Lung (tissue), 17 donors: ENCODE measurements at places on chromosomes 2 and 18. TPM values are rescaled to one million over a fixed set of nuclear protein-coding genes. Genes with fewer than 3 reads are reported as not detected.

DNA sequence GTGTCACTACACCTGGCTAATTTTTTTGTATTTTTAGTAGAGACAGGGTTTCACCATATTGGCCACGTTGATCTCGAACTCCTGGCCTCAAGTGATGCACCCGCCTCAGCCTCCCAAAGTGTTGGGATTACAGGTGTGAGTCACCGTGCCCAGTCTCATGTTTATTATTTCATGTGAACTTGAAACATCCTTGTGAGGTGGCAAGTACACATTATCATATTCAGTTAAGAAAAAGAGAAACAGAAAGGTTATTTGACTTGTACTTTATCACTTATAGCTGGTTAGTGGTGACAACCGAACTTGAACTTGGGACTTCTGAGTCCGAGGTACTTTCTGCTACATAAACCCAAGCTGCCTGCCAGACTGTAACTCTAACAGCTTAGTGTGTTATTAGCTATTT lies 24.4 kb downstream of the ABHD3 start:
- H3K27ac ChIP-seq = no peak overlapping the region
- no peaks in the 10 kb centered on the region for H3K27me3 ChIP-seq
- no peak overlapping the region for H3K4me3 ChIP-seq
- no peak for DNase-seq

GRCh38 chr2:41913311-41913710 lies 134.5 kb upstream of the PKDCC start:
- no peaks in the 10 kb centered on the region for H3K4me1 ChIP-seq
- peak; percentile 63 for DNase-seq
- H3K27ac ChIP-seq = no peak overlapping the region
- no peaks in the 10 kb centered on the region for H3K36me3 ChIP-seq

The DSG4 gene
- total RNA-seq = not detected

The IGFBP2 gene
- 75.9 TPM for total RNA-seq

DNA sequence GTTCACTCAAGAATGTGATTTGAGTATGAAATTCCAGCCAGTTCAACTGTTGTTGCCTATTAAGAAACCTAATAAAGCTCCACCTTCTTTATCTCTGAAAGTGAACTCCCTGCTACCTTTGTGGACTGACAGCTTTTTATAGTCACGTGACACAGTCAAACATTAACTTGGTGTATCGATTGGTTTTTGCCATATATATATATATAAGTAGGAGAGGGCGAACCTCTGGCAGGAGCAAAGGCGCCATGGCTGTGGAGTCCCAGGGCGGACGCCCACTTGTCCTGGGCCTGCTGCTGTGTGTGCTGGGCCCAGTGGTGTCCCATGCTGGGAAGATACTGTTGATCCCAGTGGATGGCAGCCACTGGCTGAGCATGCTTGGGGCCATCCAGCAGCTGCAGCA lies at the start of gene UGT1A1:
Gene UGT1A1, plus strand, starts transcription at position 228 of the 400 bp plus-strand sequence. Its CDS starts 18 bp downstream, at position 246.
- H3K27ac ChIP-seq = no peak within 1 kb of the TSS
- H3K36me3 ChIP-seq = no peaks in the 10 kb centered on the region
